ENCODE measurements at places on chromosomes 6 and 20.

GRCh38 chr20:62320581-62321354 lies 18.0 kb downstream of the ADRM1 start:
- DNase-seq: no peak

GRCh38 chr6:108622641-108623298 lies 62.1 kb downstream of the FOXO3 start:
- DNase-seq: peak; percentile 94

- no peak for DNase-seq
Measured at GRCh38 chr6:108998485-108998884, 96.2 kb downstream of the SESN1 start.

DNA sequence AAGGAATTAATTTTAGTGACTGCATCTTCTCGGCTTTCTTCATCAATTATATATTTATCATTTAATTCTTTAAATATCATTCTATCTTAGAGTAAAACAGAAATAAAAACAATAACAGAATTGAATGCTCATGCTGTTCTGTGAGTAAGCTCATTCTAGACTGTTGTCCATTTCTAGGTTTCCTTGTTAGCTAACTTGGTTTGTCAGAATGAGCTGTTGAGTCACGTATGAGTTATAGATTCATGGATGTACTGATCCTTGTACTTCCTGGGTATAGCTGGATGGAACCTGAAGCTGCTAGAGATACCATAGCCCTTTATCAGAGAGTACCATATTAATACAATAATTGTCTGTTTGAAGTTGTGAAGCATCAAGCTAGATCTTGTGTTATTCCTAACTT lies 515.3 kb downstream of the TENT5A start:
- no peak for DNase-seq

- DNase-seq: peak; percentile 94
Measured at GRCh38 chr6:17703256-17703694, 3.5 kb downstream of the NUP153 start.

DNA sequence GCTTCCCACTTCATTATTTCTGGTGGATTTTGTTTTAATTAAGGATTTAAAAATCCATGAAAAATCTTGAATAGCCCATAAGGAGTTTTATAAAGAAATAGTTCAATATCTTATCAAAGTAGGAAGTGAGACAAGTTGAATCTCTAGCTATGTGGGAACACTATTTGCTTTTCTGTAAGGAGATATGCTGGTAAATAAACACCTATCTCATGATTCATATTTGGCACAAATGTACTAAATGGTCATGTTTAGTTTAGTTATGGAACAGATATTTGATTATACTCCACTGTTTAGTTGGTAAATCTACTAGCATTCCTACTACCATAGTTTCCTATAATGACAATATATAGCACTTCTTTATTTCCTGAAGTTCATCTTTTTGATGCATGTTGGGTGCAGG lies 239.9 kb upstream of the CEP162 start:
- DNase-seq: no peak

- DNase-seq: no peak
Measured at GRCh38 chr6:167698540-167698939, 128.2 kb upstream of the AFDN start.

DNA sequence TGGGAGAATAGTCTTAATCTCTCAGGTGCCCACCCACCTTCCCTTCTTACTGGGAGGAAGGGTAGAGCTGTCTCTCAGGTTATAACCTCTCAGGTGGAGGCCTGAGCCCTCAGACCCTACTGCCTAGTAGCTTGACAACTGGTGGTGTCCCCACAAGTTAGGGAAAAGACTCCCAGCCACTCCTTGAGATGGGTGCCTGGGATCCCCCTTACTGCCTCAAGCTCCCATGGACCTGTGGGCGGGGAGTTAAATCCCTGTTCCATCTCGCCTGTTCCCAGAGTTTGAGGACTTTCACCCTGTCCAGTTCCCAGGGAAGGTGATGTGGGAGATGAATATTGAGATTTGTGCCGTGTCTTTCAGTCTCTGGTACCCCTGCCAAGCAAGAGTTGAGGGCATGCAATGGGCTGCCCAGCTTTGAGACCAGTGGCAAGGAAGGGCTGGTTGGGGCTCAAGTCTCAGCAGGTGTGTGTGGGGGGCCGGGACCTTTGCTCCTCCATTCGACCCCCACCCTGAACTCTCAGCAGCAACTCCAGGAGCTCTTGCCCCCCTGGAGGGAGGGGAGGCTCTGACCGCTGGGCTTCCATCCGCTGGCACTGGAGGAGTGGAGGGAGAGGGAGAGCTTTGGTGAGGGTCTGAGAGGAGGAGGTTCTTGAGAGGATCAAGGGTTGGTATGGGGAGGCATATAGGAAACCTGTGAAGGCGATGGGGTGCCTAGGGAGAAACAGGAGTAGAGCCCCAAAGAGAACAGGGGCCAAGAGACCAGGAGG lies 1.1 kb upstream of the PBX2 start:
- DNase-seq: no peak

DNA sequence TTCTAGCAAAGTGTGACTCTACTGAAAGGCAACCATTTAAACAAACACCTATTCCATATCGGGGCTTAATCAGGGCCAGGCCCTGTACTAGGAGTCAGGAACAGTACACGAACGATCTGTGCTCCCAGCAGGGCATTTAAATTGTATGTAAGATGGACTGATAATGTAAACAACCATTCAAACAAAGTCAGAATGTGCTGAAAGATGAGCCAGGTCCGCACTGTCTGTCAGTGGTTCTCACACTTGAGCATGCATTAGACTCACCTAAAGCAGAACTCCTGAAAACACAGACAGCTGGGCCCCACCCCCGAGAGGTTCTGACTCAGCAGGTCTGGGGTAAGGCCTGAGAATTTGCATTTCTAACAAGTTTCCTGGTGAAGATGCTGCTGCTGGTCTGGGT lies 81.6 kb downstream of the PXDC1 start:
- no peak for DNase-seq

DNA sequence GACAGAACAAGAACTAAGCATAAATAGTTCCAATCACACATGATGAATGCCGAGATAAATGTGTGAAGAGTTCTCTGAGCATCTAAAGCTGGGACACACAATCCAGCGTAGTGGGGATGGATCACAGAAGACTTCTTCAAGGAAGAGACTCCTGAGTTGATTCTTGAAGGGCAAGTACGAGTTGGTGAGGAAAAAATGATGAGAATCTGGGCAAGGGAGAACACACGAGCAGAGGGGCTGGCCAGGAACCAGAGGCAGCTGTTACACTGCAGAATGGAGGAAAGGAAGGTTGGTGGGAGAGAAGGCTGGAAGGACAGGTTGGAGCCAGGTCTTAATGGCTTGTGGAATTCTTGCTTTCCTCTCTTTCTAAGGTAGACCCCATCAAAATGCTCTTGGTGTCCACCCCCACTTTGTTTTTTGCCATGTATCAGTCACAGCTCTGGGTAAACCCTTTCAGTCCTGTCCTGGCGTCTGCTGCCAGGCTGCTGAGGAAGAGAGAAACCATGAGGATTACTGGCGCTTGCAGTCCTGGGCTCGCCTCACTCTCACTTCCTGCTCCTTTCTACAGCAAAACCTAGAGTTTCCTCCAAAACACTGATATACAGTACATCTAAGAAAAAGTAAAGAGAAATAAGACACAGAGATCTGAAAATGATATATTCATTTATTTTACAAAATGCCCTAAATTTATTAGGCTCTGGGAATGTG lies 127.6 kb upstream of the FAM184A start:
- no peak for DNase-seq

- DNase-seq: peak; percentile 81
Measured at GRCh38 chr6:47097092-47097945, 55.2 kb upstream of the ADGRF1 start.

DNA sequence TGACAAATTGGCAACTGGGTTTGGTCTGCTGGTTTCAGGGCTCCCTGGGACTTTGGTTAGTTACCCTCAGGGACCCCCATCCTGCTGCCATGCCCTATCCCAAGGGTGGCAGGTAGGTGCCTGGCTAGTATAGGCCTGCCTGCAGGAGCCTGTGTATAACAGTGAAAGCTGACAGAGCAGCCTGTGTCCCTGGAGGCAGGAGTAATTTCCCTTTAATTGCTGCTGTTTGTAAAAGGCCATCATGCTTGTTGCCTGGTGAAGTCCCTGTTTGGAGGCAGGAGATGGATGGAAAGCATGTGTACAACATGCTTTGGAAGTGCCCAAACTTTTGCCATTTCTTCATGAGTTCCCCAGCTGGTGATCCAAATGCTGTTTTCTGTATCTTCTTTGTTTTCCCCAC lies 30.1 kb downstream of the CMTR1 start:
- no peak for DNase-seq

DNA sequence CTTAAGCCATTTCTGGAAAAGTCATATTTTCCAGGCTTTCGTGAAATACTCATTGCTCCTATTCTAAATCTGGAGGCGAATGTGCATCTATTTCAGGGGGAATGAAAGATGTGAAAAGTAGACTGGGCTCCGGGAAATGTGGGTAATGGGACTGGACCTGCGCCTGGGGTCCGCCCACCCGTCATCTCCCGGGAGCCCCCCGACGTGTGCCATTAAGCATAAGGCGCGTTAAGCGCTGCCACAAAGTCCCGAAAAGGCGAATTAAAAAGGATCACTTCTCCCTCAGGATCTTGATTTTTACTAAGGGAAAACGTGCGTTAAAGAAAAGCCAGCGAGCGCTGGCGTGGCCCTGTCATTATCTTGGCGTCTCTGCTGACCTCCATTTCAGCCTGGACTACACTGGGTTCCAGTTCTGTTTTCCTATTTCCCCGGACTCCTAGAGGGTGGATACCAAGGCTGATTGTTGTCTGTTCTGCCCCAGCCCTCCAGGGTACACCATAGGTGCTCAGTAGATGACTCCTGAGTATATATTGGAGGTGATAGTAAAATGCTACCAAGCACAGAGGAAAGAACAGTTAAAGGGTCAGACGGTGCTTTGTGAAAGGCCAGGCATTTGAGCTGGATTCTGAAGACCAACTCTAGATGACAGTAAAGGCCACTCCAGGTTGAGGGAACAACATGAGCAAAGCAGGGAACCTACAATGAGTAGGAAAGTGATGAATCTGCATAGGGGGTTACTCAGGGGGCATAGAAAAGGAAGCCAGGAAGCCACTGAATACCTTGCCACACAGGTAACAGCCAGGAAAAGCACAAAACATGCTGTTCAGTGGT lies 89.2 kb upstream of the ARID1B start:
- peak; percentile 40 for DNase-seq

DNA sequence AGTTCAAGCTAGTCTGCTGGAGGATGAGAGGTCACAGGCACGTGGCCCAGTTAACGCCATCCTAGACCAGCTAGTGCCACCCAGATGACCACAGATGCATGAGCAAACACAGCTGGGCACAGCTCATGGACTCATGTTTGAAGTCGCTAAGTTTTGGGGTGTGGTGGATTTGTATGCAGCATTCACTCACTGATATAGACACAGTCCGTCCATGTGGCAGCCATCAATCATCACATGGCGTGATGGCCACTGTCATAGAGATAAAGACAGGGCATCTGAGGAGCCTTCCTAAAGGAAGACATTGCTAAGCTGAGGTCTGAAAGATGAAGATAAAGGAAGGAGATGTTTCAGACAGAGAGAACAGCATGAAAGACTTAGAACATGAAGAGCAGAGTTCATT lies 154.4 kb upstream of the JAG1 start:
- DNase-seq: no peak

- DNase-seq: no peak
Measured at GRCh38 chr6:42084889-42085288, 34.6 kb downstream of the TAF8 start.

GRCh38 chr6:133040094-133040802 lies 200.9 kb upstream of the EYA4 start:
- DNase-seq: peak; percentile 1

DNA sequence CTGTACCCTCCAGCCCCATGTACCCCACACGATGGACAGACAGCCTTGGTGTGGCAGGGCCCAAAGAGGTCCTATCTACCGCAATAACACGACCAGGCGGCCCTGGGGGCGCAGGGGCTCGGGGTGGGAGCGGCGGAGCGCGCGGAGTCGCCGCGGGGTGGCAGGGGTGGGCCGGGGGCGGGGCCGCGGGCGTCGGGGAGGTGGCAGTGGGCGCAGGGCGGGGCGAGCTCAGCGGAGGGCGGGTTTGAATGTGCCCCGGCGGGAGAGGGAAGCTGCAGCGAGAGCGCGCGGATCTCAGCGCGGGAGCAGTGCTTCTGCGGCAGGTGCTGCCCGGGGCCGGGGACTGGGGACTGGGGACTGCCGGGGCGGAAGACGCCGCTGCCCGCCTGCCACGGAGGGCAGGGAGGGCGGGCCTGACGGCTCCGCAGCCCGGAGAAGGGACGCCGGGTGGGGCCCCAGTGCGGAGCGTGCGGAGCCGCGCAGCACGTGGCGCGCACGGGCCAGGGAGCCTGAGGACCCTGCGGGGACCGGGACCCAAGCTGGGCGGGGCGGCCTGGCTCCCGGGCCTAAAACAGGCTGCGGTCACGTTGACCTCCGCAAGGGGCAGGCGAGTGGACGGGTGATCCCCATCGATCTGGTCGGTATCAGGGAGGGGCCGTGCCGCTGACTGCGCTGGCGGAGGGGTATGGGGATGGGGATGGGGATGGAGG lies at the start of gene SLC29A1:
TSS of gene SLC29A1 (plus strand) at position 277 of the 710 bp plus-strand sequence. CDS start 3,719 bp downstream, outside the sequence.
- DNase-seq: no peak

GRCh38 chr6:36432151-36432671 lies 10.4 kb downstream of the PXT1 start:
- peak; percentile 82 for DNase-seq

DNA sequence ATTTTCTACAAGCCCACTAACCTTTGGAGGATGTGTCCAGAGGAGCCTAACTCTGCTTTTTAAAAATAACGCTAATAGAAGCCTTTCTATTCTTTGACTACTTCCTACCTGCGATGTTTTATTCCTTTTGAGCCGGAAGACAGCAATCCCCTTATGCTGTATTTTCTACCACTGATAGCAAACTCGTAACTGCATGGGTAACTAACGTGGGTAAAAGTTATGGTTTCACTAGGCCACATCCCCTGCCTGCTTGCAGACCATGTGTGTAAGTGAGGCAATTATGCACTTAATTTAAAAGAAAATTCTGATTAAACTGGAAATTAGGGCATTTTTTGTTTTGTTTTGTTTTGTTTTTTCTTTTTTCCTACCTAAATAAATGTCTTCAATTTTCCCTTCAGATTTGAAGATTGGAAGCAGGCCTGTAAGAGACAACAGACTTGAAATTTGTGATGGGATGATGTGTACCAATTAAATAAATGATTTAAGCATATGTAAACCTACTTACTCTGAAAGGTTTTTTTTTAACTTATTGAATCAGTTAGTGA lies 931 bp downstream of the UFL1 start:
- DNase-seq: peak; percentile 22

DNA sequence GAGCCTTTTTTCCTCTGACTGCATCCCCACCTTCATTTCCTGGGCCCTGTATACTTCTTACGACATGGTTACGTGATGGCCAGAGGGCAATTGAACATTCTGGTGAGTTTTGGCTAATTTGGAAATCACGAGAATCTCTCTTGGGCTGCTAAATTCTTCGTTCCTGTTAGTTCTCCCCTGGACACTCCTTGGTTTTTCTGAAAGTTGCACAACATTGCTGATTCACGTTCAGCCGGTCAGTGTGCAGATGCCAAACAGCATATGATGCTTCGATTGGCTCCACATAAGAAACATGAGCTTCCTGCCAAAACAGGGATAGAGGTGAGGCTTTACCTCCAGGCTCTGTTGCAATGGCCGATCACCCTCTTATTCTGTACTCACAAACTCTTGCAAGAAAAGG lies 119.4 kb upstream of the LY86 start:
- peak; percentile 13 for DNase-seq

- DNase-seq: no peak
Measured at GRCh38 chr20:58452667-58453255, 62.4 kb downstream of the APCDD1L start.

GRCh38 chr20:42483730-42484303 lies 705.9 kb downstream of the PTPRT start:
- DNase-seq: no peak
